ENCODE measurements at places on chromosomes 6 and 20.

- DNase-seq: no peak
Measured at GRCh38 chr6:157556144-157556645, 175.2 kb downstream of the ZDHHC14 start.

DNA sequence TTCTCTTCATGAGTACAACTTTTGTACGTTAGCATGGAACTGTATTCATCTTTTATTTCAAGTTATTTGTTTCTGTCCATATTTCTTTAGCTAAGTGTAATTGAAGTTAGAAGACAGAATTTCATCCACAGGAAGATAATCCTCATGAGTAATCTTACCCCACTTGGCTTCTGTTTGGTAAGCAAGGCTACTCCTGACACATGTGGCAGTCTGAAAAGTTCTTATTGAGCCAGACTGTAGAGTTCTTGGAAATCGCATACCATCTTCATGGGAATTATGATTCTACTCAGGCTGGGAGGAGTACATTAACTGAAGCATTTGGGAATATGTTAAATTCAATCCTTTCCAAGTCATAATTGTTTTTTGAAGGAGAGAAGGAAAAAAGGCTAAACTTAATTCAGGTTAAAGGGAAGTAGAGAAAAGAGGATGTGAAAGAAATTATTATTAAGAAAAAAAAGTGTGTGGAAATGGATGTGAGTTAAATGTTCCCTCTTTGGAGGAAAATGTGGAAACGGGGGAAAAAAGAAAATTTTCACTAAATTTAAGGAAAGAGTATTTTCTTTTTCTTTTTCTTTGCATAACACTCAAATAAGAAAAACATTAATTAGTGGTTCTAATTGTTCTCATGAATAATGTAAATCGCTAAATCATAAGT, 41.5 kb upstream of the TENT5A start:
- no peak for DNase-seq

DNA sequence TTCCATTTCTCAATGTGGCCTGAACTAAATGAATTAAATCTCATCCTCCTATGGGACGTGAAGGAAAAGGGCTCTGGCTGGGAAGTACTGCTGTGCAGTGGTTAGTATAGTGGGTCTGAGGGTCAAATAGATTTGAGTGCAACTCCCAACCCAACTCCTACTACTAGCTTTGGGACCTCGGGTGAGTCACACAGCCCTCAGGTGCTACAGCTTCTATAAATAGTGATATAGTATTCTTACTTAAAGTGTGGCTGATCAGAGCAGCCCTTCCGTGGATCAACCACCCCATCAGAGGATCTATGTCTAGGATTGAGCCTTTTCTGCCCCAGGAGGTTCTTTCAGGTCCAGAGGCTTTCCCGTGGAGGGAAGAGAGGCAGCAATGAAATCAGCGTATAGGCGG, 904 bp upstream of the UST start:
- DNase-seq: no peak

DNA sequence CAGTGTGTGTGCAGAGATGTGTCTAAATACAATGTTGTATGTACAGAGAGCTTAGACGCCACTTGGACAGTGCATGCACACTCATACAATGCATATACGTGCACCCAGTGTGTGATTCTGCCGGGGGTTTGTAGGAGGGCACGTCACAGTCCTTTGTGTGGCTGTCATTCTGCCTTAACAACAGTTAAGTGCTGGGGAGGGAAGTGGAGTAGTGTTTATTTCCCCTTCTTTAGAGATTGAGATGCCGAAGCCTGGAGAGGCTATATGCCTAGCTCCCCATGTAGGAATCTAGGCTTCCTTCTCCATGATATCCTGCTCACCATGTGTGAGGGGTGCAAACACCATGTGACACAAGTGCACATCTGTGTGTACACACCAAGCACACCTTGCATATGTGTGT, 38.2 kb downstream of the MDFI start:
- DNase-seq: no peak

DNA sequence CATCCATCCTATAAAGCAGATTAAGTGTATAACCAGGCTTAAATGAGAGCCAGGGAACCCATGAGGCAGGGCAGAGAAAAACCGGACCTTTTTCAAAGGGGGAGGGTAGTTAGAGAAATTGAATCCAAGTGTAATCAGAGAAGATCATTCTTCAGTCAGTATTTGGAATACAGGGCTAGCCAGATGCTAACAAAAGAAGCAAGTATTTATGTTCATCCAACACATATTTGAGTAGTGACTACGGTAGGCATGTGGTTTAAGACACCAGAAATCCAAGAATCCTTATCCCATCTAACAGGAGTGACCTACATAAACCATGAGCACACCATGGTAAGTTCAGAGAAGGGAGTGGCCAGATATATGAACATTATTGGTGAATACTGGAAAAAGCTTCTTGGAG, 46.8 kb upstream of the FAM83C start:
- no peak for DNase-seq

DNA sequence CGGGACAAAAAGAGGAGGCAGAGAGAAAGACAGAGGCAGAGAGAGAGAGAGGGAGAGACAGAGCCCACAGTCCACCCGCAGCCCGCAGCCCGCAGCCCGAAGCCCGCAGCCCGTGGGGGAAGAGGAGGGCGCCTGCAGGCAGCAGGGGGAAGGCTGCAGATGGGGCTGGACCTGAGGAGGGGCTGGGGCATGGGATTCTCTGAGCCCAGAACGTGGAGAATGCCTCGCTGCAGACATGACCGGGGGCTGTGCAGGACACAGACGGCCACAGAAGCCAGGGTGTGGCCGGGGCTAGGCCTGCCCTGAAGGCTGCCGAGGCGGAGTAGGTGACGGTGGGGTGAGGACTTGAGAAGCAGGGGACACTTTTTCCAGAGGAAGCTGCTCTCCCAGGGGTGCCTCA, 6.5 kb upstream of the SLCO4A1 start:
- DNase-seq: no peak

- no peak for DNase-seq
Measured at GRCh38 chr6:144715344-144715743, 430.2 kb downstream of the UTRN start.

- DNase-seq: no peak
Measured at GRCh38 chr20:41306061-41306727, 11.3 kb downstream of the ZHX3 start.

GRCh38 chr6:26284537-26285142, 80.4 kb upstream of the BTN3A2 start:
- peak; percentile 70 for DNase-seq

DNA sequence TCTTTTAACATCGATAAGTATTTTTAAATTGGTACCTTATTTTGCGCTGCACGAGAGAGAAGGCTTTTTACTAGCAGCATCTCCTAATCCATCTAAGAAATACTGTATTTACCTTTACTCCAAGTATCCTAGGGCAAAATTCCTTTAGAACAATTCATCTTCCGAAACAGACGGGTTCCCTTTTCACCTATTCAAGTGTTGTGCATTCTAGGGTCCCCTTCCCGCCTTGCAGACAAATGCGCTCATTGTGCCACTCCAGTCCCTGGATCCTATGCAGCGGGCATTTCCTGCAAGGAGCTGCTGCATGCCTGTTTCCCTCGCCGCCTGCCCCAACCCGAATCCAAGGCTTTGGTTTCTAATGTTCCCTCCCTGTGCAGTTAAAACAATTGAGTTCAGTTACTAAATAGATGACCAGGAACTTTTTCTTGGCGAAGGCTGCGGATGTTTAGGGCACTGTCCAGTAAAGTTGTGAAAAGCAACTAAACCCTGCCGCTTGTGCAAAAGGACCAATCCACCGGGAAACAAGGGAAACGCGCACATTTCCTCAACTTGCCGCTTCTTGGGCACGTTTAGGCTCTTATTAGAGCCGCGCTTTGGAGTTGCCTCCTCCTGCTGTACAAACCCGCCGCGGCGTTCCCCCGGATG, 556 bp upstream of the SCAF8 start:
- peak; percentile 95 for DNase-seq

GRCh38 chr20:4122926-4123325, 107.6 kb upstream of the RNF24 start:
- DNase-seq: peak; percentile 27

GRCh38 chr6:100135977-100136376, 142.0 kb upstream of the MCHR2 start:
- no peak for DNase-seq

DNA sequence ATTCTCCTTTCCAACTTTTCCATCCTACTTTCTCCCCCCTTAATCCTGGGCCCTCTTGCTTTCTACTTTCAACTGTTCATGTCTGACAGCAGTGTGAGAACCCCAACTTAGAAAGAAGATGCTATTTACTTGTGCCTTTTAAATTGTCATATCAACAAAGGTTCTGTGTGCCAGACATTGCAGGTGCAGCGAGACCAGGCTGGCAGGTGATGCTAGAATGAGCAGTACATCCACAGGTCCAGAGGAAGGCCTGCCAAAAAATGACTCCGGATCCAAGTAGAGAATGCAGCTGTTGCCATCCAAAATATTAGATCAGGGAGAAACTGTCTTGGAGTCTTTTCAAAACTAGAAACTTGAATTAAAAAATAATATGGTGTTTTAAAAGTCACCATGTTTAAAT, 510.5 kb downstream of the LMBRD1 start:
- no peak for DNase-seq

DNA sequence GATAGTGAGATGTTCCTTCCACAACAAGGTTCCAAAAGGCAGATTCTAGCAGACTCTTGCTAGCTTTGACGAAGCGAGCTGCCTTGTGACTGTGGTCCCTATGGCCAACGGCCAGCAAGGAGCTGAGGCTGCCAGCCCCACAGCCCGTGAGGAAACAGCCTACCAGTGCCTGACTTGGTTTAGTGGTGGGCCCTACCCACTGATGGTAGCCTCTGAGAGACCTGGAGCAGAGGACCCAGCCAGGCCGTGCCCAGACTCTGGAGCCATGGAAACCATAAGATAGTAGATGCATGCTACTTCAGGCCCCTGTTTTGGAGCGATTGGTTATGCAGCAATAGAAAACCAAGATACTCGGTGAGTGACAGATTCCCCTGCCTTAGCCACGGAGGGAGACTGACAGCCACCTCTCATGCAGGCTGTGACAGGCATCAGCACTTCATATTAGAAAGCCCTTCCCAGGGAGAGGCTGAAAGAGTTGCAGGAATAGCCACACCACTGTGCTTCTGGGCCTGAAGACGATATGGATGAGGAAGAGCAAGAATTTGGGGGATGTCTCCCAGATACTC, 19.2 kb downstream of the PSMG4 start:
- DNase-seq: no peak

Measured in right kidney (tissue), 9 donors.